ENCODE measurements at places on chromosomes 5 and 9.
A peak's percentile ranks its signal among the peaks of the same experiment; 100 is the strongest.

GRCh38 chr5:94111209-94112004 is 370.0 kb upstream of the POU5F2 start:
- DNase-seq = peak; percentile 93

DNA sequence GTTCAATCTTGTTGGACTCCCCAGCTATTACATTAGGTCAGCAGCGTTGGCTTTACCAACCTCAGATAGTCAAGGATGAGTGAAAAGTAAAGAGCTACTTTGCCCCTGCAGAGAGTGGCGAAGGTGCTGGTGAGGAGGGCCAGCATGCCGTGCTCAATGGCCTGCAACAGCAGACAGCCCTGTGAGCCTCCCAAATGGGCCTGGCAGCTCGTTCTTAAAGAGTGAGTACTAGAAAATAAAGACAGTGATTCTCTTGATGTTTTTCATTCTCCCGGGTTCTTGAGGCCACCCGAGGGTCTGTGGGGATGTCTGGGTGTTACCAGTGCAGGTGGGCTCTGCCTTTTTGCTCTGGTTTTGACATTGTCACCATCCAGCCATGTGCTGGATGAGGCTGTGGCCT is 16.2 kb downstream of the GADD45G start:
- no peak for DNase-seq

DNA sequence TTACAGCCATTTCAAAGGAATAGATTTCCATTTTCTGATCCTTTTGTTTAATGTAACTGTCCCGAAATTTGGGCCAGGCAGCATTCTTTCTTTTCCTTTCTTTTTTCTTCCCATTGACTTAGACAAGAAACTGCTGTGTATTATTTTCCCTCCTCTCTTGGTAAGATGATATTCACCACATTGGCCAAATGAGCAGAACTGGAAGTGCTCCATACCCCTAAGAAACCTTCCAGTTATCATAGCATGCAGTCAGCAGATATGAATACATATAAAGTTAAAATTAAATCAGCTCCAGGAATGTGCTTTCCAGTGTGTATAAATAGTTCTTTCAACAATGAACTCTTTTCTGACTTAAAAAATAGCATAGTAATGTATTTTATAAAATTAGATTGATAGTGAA is 168.5 kb upstream of the GAS1 start:
- DNase-seq = no peak

GRCh38 chr9:108861464-108861863 is 602 bp upstream of the ACTL7A start:
- no peak for DNase-seq

DNA sequence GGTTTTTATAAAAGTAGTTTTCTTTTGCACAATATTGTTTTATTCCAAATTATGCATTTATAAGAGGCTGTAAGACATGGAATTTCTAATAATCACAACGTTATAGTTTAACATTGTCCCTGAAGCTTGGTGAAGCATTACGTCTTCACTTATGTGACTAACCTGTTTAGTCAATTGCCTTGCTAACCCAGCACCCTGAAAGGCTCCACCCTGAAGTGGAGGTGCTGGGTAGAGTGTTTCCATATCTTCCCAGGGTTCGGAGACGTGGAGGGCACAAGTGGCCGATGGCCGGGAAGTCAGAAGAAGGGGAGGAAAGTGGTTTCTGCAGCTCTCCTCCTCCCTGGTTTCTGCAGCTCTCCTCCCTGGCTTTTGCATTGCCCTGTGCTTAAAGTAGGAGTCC is 83.4 kb downstream of the TRIO start:
- no peak for DNase-seq

GRCh38 chr9:125137200-125137599 is 6.1 kb downstream of the SCAI start:
- no peak for DNase-seq

- no peak for DNase-seq
Observed at GRCh38 chr9:99803694-99804093, 18.0 kb upstream of the NR4A3 start.

DNA sequence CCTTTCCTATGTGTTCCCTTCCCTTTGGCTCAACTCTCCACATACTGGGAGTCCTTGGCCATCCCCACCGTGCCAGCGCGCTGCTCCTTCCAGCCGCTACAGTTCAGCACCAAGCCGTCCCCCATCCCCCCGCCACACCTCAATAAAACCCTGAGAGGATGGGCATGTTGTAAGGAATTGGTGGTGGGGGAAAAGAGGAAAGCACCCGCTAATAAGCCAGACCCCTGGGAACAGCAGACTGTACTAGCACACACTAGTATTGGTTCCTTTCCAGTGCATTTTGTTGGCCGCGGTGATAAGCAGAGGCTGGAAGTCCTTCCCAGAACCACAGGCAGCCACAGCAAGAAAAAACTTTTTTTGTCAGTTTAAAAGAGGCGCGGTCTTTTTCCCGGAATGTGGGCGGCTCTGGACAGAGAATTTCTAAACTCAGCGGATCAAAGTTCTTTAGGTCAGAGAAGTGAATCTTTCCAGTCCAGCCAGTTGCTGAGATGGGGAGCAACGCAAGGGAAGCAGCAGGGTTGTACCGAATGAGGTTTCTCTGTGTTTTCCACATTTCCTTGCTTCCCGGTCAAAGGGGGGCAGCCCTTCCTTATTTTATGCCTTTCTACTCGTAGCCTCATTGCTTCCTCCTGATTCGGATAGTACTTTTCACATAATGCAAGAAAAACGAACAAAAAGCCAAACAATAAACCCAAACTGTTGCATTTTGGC is 2.1 kb downstream of the CHSY3 start:
- no peak for DNase-seq

GRCh38 chr5:147223343-147223742 is 11.5 kb upstream of the STK32A start:
- no peak for DNase-seq

DNA sequence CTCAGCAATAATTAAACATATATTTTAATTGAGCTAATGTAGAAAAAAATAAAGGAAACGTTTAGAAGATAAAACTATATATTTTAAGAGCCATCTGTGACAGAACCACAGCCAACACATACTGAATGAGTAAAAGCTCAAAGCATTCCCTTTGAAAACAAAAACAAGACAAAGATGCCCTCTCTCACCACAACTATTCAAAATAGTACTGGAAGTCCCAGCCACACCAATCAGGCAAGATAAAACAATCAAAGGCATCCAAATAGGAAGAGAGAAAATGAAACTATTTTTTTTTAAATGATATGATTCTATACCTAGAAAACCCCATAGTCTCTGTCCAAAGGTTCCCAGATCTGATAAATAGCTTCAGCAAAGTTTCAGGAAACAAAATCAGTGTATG is 262.0 kb downstream of the HTR1A start:
- DNase-seq = no peak

GRCh38 chr9:114720086-114720676 is 38.2 kb upstream of the TEX48 start:
- no peak for DNase-seq

DNA sequence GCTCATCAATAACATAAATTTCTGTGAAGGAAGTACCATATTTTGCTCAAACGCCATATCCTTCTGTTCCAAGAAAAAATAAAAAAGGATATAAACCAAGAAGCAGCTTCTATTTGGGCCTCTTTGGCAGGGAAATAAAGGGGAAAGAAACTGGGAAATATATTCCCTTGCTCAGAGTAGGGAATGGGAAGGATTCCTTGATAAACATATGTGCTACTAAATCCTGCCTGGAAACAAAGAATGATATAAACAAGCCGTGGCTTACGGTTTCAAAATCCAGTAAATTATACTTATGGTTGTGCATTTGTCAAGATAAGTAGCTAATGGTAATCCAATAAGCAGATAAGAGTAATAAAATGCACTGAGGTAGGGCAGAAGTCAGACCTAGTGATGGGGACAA is 481.6 kb downstream of the NTRK2 start:
- DNase-seq = no peak

GRCh38 chr9:6876195-6876894 is 118.6 kb downstream of the KDM4C start:
- no peak for DNase-seq

GRCh38 chr9:100731557-100731956 is 153.7 kb downstream of the CAVIN4 start:
- DNase-seq = no peak

- DNase-seq = no peak
Observed at GRCh38 chr5:139199321-139199720, 1.2 kb upstream of the SIL1 start.

DNA sequence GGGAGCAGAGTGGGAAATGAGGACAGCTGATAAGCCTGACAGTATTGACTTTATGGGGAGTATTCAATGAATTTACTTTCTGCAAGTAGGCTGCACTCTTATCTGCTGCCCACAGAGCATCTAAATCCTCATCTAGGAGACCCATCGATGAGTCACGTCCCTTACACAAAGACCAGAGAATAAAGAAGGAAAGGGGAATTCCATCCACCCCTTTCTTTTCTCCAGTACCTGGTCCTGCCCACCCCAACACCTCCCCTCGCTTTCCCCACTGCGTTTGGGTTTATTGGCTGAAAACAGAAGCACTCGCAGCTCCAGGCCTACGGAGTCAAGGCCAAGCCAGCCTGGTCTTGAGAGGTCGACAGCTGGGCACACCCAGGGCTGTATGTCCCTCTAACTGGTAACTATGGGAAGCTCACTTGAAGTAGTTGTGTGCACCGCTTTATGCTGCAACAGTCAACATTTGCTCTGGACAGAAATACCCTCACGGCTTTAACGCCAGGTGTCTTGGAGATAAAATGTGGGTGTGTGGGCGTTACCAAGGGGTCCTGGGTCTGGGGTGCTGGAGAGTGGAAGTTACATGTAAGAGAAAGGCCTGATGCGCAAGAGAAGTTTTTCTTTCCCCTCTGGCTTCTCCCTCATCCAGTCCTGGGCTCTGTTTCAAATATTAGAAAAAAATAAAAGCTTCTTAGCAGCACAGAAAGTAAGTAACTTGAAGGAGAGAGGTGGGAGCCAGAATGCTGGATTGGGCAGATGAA is 14.5 kb upstream of the TAL2 start:
- no peak for DNase-seq

DNA sequence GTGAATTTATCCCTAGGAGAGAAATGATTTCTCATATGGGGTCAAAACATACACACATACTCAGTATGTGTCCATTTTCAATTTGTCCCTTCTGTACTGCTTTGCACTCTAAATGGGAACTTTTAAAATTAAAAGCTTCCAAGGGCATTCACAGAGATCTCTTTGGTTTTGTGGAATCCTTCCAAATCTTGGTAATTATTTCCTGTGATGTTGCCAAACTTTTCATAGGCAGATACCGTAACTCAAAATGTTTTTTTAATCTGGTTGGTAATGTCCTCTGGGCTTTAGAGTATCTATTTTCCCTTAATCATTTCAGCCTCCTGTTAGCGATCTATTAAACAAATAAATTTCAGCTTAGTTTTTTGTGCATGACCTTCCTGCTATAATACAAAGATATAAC is 282.4 kb downstream of the ARHGEF28 start:
- no peak for DNase-seq

DNA sequence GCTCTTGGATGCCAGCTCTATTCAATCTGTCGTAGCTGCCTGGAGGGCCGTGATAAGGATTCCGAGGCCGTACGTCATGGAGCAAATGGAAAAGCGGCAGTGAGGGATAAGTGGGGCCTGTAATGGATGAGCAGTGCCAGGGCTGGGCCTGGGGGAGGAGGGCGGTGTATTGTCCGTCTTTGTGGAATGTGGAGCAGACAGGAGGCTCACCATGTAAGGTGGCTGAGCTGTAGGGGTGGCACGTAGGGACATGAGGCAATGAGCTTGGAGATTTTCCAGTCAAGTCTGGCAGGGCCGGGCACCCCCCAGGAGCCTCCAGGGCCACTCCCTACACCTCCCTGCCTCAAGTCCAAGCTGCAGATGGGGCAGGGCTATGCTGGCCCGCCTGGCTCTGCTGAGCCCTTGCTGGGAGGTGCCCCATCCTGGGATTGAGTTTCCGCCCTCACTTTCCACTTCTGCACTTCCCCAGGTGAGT is 29.2 kb downstream of the NCS1 start:
- no peak for DNase-seq

- DNase-seq = no peak
Observed at GRCh38 chr9:95481000-95481399, 35.8 kb downstream of the PTCH1 start.

GRCh38 chr5:170361116-170361515 is 28.1 kb downstream of the KCNMB1 start:
- DNase-seq = no peak

- DNase-seq = no peak
Observed at GRCh38 chr5:14706615-14707021, 42.1 kb downstream of the OTULIN start.

- DNase-seq = peak; percentile 57
Observed at GRCh38 chr5:172005708-172006320, 624 bp downstream of the FBXW11 start.

GRCh38 chr9:76526026-76526425 is 67.0 kb downstream of the GCNT1 start:
- no peak for DNase-seq

- DNase-seq = no peak
Observed at GRCh38 chr5:39577529-39577928, 152.7 kb upstream of the DAB2 start.

DNA sequence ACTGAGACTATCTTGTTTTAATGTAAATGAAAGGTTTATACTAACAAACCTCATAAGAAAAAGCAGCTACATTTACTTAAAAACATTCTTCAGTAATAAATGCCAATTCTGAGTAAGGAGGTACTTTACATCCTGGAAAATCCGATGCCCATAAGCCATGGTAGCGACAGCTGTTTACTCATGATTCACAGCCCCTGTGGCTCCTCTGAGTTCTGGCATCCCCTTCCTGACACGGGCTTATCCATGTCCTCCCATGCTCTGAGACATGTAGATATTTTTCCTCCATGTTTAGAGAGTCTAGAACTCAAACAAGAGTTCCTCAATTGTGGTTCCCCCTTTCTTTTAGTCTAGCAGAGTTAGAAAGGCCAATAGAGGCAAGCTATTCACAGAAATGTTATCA is 63.1 kb upstream of the DEPDC1B start:
- no peak for DNase-seq

DNA sequence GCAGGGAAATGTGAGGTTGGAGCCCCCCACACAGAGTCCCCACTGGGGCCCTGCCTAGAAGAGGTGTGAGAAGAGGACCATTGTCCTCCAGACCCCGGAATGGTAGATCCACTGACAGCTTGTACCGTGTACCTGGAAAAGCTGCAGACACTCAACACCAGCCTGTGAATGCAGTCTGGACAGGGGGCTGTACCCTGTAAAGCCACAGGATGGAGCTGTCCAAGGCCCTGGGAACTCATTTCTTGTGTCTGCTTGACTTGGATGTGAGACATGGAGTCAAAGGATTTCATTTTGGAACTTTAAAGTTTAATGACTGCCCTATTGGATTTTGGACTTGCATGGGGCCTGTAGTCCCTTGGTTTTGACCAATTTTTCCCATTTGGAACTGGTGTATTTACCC is 535.0 kb upstream of the MEF2C start:
- no peak for DNase-seq

- DNase-seq = no peak
Observed at GRCh38 chr9:557601-558201, 283.8 kb upstream of the DMRT1 start.

GRCh38 chr5:3671337-3671736 is 75.7 kb downstream of the IRX1 start:
- no peak for DNase-seq

GRCh38 chr5:149125386-149125891 is 15.9 kb upstream of the ABLIM3 start:
- no peak for DNase-seq
